ENCODE measurements at places on chromosomes 11 and 22.

DNA sequence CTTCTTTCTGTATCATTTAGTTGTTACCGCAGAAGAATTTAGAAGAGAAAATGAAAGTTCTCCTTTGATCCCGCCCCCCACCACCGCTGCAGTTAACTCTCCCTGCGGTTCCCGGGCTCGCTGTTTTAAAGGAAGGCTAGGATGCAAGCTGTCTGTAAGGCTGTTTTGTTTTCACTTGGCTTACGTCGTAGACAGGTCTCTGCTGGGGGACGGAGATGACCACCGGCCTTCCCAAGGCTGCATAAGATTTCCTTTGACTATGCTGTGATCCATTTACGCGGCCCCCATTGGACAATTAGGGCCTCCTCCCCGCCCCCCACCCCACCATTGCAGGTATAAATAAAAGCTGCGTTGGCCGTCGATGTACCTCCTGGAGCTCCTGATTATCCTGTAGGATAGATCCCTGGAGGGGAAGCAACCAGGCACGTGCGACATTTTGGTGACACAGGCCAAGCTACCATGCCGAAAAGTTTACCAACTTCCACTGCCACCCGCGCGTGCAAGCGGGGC, 1.4 kb upstream of the CPT1A start:
- H3K4me3 ChIP-seq: no peak overlapping the region
- DNase-seq: no peak
- peaks cover 41% of the 10 kb centered on the region for H3K27me3 ChIP-seq
- peaks cover 12% of the 10 kb centered on the region for H3K4me1 ChIP-seq
- no peaks in the 10 kb centered on the region for H3K36me3 ChIP-seq

DNA sequence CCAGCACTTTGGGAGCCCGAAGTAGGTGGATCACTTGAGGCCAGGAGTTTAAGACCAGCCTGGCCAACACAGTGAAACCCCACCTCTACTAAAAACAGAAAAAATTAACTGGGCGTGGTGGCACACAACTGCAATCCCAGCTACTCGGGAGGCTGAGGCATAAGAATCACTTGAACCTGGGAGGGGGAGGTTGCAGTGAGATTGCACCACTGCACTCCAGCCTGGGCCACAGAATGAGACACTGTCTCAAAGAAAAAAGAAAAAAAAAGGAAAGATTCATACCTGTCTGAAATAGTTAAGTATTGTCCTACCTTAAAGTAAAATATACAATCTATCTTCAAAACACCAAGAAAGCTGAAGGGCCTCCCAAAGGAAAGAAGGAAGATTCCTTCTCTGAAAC, 20.1 kb downstream of the RBFOX2 start:
- H3K27me3 ChIP-seq: no peaks in the 10 kb centered on the region
- no peaks in the 10 kb centered on the region for H3K36me3 ChIP-seq
- H3K27ac ChIP-seq: no peak overlapping the region
- H3K4me3 ChIP-seq: no peak overlapping the region
- no peak for DNase-seq

GRCh38 chr11:128687321-128687720, 6.6 kb upstream of the FLI1 start:
- H3K27me3 ChIP-seq: peaks cover 95% of the 10 kb centered on the region
- H3K27ac ChIP-seq: no peak overlapping the region
- no peak overlapping the region for H3K4me3 ChIP-seq
- H3K36me3 ChIP-seq: no peaks in the 10 kb centered on the region

DNA sequence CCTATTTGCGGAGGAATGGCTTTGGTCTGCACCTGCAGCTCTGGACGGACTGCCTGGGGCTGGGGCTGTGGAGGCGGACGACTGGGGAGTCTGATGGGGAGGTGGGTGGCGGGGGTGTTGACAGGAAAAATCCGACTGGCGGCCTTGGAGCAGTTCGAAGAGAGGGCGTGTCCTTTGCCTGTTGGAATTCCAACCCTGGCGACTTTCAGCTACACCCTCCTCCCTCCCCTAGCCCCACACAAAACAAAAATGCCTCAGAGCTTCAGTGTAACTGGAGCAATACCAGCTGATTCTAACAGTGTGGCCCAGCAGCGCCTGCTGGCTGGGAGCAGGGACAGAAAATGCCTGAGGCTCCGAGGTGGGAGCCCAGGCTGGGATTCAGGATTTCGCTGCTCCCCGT, 85.4 kb downstream of the ATXN10 start:
- H3K4me1 ChIP-seq: peaks cover 7% of the 10 kb centered on the region
- H3K27me3 ChIP-seq: no peaks in the 10 kb centered on the region
- DNase-seq: peak; percentile 65
- H3K4me3 ChIP-seq: no peak overlapping the region
- no peak overlapping the region for H3K27ac ChIP-seq
- H3K36me3 ChIP-seq: peaks cover 47% of the 10 kb centered on the region

- peaks cover 17% of the 10 kb centered on the region for H3K36me3 ChIP-seq
- peak overlapping the region; percentile 81 for H3K4me3 ChIP-seq
These were observed 585 bp downstream of the THYN1 start for GRCh38 chr11:134252346-134253187.

DNA sequence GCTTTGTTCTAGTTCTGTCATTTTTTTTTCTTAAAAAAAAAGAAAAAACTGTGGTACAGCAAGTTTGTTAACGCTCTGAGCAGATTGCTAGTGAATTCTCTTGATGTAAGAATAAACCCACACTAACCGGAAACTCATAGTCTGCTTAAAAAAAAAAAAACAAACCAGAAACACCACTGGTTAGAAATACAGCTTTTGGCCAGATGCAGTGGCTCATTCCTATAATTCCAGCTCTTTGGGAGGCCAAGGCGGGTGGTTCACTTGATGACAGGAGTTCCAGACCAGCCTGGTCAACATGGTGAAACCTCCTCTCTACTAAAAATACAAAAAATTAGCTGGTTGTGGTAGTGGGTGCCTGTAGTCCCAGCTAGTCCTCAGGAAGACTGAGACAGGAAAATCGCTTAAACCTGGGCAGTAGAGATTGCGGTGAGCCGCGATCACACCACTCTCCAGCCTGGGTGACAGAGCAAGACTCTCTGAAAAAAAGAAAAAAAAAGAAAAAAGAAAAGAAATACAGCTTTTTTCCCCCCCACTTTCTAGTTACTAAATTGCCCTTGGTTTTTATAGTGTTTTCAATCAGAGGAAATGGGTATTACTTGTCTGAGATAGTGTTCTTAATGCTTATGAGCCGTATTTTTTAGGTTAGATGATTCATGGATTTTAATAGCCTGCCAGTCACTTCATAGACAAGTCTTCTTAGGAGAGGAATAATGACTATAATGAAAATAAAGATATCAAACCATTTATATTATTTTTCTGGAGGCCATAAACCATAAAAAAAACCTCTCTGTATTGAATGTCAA, 222.8 kb downstream of the DDX10 start:
- H3K36me3 ChIP-seq: no peaks in the 10 kb centered on the region
- peaks cover 4% of the 10 kb centered on the region for H3K4me1 ChIP-seq
- DNase-seq: no peak
- no peaks in the 10 kb centered on the region for H3K27me3 ChIP-seq

DNA sequence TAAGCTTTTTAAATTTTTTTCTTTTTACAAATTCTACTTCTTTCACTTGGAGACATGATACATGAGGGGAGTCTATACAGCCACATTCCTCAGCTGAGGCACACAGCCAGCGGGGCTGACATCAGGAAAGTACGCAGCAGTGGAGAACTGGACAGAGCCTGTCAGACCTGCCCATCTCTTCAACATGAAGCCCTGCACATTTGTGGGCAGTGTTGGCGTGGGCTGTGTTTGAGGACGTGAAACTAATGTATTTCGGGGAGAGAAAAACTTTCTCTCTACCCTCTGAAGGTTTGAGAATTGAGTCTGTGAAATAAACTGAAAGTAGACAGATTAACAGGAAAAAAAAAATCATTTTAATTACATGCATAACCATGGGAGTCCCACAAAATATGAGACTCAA, 84.8 kb upstream of the HTATIP2 start:
- H3K4me3 ChIP-seq: no peak overlapping the region
- H3K36me3 ChIP-seq: no peaks in the 10 kb centered on the region
- no peaks in the 10 kb centered on the region for H3K27me3 ChIP-seq
- H3K27ac ChIP-seq: no peak overlapping the region

DNA sequence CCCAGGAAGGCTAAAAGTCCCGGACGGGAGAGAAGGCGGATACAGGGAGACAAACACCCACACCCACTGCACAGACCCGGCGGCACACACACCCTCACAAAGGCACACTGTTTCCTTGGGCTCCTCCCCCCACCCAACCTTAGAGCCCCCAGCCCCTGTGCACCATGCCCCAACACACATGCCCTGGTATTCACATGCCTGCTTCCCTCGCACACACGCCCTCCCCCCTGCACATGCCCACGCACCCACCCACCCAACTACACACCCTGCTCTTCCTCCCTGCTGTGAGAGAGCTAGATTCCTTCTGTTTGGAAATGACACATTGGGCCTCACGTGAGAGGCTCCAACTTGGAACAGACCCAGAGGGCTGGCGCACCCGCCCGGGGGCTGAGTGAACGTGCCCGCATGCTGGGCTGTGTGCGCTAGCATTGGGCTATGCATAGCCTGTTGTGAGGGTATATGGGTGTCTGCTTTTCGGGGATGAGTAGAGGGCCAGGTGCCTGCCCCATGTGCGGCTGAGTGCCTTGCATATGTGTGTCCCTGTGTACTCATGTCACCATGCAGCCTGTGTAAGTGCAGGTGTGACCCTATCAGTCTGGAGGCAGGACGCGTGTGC, 518 bp upstream of the CHRM1 start:
- no peak overlapping the region for H3K27ac ChIP-seq
- peaks cover 18% of the 10 kb centered on the region for H3K27me3 ChIP-seq
- H3K4me3 ChIP-seq: no peak overlapping the region
- DNase-seq: no peak
- peaks cover 18% of the 10 kb centered on the region for H3K4me1 ChIP-seq

DNA sequence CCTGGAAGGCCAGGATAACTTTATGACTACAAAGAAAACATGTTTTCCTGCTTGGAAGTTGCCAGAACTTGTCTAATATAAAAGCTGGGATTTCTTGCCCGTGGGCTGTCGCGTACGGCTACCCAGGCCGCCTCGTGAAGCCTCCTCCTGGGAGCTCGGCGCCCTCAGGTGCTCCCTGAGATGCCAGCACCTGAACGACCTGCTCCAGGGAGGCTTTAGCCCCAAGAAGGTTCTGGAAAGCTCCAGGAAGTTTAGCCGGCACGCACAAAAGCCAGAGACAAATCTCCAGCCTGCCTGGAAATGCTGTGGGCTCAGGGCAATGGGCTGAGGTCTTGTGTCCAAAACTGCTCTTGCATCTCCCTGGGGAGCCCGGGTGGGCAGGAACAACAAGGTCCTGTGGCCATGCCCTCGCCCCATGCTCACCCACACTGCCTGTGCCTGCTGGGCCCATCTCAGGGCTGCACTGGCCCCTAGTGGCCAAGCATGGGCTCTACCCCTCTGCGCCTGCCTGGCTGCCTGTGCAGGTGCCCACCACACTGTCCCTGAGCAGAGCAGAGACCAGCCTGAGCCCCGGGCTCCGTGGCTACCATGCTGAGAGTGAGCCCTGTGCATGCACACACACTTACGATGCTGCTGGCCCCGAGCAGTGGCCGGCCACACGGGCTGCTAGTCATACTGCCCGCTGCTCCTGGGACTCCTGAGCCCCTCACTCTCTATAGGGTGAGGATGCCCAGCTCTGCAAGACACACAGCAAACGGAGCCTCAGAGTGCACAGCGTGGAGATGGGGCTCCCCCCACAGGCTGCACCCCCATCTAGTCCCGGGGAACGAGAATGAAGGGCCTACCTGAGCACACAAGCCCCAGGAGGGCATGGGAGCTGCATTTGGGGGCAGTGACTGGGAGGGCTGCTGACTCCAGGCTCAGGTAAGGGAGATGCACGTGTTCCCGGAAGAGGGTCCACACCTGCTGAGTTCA, 4.9 kb upstream of the CELSR1 start:
- no peak overlapping the region for H3K4me3 ChIP-seq
- H3K27me3 ChIP-seq: no peaks in the 10 kb centered on the region
- peak; percentile 50 for DNase-seq
- H3K27ac ChIP-seq: no peak overlapping the region

GRCh38 chr11:33321422-33321821, 64.2 kb downstream of the HIPK3 start:
- H3K27ac ChIP-seq: no peak overlapping the region
- H3K36me3 ChIP-seq: no peaks in the 10 kb centered on the region
- no peaks in the 10 kb centered on the region for H3K27me3 ChIP-seq

DNA sequence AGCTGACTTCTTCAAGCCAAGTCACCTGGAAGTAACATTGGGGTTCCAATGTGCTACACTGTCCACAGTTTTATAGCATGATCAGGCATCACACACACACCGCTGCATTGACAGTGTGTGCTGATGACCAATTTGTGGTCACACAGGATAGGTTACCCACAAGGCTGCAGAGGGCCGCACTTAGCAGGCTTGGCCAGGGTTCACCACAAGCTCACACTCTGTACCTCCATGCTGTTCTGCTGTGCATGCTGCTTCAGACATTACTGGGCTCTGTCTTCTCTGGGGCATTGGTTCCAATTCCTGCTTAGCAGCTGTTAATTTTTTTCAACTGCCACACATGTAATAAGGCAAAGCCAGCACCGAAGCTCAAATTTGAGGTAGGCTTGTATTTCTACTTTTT, 11.0 kb upstream of the NRIP3 start:
- no peak overlapping the region for H3K27ac ChIP-seq
- H3K4me3 ChIP-seq: no peak overlapping the region
- peaks cover 12% of the 10 kb centered on the region for H3K27me3 ChIP-seq
- no peaks in the 10 kb centered on the region for H3K36me3 ChIP-seq
- H3K4me1 ChIP-seq: peaks cover 2% of the 10 kb centered on the region
- DNase-seq: no peak

GRCh38 chr11:121226415-121227263, 65.9 kb upstream of the SC5D start:
- H3K4me3 ChIP-seq: no peak overlapping the region
- no peaks in the 10 kb centered on the region for H3K4me1 ChIP-seq
- DNase-seq: no peak
- H3K27ac ChIP-seq: no peak overlapping the region
- H3K27me3 ChIP-seq: no peaks in the 10 kb centered on the region

DNA sequence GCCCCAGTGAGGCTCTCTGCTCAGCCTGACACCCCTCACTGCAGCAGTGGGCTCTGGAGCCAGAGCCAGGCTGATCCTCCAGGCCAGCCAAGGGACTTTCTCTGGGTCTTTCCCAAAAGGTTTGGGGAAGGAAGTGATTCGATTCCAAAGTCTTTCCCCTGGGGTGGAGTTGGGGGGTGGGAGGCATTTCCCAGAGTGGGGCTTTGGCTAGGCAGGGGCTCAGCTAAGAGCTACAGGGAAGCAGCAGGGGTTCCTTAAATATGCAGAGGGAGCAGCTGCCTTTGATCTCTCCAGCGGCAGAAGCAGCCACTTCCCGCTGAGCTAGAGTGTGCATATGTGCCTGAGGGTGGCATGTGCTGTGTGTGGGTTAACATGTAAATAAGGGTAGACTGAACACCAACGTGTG, 192.9 kb downstream of the INSC start:
- no peaks in the 10 kb centered on the region for H3K27me3 ChIP-seq
- no peaks in the 10 kb centered on the region for H3K36me3 ChIP-seq
- no peak for DNase-seq
- no peak overlapping the region for H3K27ac ChIP-seq

DNA sequence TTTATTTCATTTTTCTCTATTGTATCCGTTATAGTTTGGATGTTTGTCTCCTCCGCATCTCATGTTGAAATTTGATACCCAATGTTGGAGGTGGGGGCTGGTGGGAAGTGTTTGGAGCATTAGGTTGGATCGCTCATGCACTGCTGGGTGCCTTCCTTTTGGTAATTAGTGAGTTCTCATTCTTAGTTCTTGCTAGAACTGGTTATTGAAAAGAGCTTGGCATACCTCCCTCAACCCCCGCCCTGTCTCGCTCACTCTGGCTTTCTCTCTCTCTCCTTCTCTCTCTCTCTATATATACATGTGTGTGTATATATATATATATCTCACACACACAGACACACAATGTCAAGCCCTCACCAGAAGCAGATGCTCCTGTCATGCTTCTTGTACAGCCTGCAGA, 978.7 kb downstream of the DLG2 start:
- peaks cover 11% of the 10 kb centered on the region for H3K4me1 ChIP-seq
- H3K27ac ChIP-seq: peak overlapping the region; percentile 62
- no peaks in the 10 kb centered on the region for H3K36me3 ChIP-seq
- no peaks in the 10 kb centered on the region for H3K27me3 ChIP-seq
- no peak overlapping the region for H3K4me3 ChIP-seq

All from neuronal stem cell (in vitro differentiated cells).